ENCODE measurements at places on chromosomes 13 and 19.

- no peak for DNase-seq
Measured at GRCh38 chr13:109941951-109942350, 155.6 kb upstream of the IRS2 start.

DNA sequence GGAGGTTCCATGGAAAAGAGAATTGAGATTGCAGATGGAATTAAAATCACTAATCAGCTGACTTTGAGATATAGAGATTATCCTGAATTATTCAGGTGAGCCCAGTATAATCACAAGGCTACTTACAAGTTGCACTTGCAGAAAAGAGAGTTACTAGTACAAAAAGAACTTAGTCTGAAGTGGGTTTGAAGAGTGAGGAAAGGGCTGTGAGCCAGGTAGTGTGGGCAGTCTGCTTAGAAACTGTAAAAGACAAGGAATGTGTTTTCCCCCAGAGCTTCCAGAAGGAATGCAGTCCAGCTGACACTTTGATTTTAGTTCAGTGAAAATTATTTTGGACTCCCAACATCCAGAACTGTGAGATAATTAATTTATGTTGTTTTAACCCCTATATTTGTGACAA, 285.4 kb upstream of the GPC6 start:
- no peak for DNase-seq

DNA sequence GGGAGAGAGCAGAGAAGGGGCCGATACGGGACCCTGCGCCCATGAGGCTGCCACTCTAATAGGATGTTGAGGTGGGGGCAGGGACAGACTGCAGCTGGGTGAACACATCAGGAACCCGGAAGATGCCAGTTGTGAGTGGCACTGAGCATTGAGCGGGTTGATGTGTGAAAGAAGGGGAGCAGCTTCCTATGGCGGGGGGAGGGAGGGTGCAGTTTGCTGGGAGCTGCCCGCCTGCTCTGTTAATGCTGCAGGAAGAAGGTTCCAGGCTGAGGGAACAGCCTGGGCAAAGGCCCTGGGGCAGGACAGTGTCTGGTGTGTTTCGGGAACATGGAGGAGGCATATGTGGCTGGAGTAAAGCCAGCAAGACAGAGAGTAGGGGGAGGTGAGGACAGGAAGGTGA, 29.8 kb downstream of the DNM2 start:
- DNase-seq, result no peak

- no peak for DNase-seq
Measured at GRCh38 chr13:53124623-53125022, 96.0 kb downstream of the OLFM4 start.

- no peak for DNase-seq
Measured at GRCh38 chr13:59867867-59868266, 295.9 kb downstream of the DIAPH3 start.

All from stimulated activated CD8-positive, alpha-beta memory T cell treated with anti-CD3 and anti-CD28 coated beads, Interleukin-7, amount 100 ng/mL, for 4 hours (primary cell).